ENCODE measurements at places on chromosomes 5 and 9.

DNA sequence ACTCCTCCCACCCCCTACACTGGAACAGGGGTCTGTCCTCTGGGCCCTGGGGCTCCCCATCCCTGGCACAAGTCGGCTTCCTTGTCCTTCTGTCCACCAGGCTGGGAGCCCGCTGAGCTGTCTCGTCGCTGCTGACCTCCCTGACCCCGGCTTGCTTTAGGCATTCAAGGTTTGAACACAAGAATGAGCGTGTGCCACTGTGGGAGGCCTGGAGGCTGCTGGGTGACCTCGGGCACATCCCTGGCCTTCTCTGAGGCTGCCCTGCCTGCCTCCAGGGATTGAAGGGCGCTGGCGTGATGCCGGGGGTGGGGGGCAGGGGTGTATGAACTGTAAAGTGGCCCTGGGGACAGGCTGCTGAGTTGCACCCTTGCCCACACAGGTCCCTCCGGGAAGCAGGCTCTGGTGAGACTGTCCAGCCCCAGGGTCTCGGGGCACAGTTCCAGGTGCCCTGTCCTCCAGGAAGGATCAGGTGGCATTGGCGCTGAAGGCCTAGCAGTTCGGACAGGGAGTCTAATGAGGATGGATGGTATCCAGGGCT is 18.2 kb downstream of the FIBCD1 start:
- no peak for DNase-seq

- DNase-seq = peak; percentile 49
Measured at GRCh38 chr9:86948074-86948929, 996 bp upstream of the GAS1 start.

GRCh38 chr9:125635888-125636287 is 71.1 kb downstream of the MAPKAP1 start:
- no peak for DNase-seq

DNA sequence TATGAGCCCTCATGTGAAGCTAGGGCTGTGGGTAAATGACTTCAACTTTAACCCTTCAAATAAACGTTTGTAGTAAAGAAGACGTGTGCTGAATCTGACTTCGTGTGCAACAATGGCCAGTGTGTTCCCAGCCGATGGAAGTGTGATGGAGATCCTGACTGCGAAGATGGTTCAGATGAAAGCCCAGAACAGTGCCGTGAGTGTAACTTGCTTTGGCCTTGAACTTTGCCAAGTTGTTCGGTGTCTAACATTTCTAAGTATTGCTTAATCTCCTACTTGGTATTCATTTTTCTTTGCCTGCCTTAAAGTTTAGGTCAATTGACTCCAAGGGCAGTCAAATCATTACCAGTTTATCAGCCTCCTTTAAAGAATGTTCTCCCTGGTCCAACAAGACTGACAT is 18.2 kb downstream of the VLDLR start:
- no peak for DNase-seq

GRCh38 chr5:33608344-33609041 is 167.7 kb downstream of the TARS1 start:
- no peak for DNase-seq

GRCh38 chr9:110842169-110842568 is 173.6 kb downstream of the MUSK start:
- no peak for DNase-seq

- no peak for DNase-seq
Measured at GRCh38 chr5:10503997-10504793, 59.7 kb upstream of the ANKRD33B start.

- no peak for DNase-seq
Measured at GRCh38 chr5:16913187-16914107, 22.6 kb downstream of the MYO10 start.

- no peak for DNase-seq
Measured at GRCh38 chr5:55418994-55419968, 111.5 kb downstream of the MTREX start.

DNA sequence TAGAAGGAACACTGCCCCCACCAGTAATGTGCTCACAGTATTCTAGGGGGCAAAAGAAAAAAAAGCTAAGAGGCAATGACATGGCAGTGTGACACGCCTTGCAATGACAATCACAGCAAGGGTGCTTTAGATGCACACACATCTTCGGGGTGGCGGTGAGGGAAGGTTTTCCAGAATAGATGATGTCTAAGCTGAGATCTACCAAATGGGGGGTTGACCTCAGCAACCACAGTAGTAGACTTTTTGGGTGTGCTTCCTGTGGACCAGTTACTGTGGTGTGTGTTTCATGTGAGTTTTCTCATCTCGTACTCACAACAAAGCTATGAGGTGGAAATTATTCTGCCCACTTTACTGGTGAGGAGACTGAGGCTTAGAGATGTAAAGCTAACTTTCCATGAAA is 10.2 kb upstream of the IL12B start:
- no peak for DNase-seq

- DNase-seq = no peak
Measured at GRCh38 chr9:80061940-80062339, 490.2 kb downstream of the TLE4 start.

DNA sequence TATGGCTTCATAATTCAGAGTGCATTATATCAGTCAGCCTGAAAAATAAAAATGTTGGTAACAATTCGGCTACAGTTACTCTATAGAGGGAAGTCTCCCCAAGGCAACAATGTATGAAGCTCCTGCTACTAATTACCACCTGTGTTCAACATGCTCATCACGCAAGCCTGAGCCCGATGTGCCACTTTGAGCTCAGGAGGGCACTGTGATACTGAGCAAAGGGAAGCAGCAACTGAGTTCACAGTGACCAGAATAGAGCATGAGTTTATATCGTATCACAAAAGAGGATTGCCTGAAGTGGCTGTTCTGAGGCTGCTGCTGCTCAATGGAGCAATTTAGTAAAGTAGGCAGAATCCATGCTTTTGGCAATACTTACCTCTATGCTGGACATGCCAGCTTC is 202.0 kb upstream of the HAPLN1 start:
- no peak for DNase-seq

DNA sequence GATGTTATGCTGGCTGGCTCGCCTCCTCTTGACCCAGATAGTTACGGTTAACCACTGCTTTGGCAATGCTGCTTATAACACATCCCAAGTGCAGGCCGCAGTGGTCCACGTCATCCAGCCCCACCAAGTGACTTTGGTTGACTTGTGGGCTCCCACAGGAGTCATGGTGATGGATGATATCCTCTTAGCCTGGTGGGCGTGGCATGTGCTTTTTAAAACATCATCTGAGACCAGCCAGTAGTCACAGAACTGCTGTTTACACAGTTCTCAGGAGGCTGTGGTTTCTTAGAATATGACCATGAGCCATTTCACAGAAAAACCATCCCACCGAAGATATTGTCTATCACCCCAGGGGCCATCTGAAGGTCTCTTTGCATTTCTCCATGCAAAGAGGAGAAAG is 216.9 kb downstream of the SH3GL2 start:
- no peak for DNase-seq

- no peak for DNase-seq
Measured at GRCh38 chr5:124941051-124942049, 194.9 kb upstream of the ZNF608 start.

GRCh38 chr5:158324236-158324635 is 465.3 kb upstream of the CLINT1 start:
- DNase-seq = no peak

DNA sequence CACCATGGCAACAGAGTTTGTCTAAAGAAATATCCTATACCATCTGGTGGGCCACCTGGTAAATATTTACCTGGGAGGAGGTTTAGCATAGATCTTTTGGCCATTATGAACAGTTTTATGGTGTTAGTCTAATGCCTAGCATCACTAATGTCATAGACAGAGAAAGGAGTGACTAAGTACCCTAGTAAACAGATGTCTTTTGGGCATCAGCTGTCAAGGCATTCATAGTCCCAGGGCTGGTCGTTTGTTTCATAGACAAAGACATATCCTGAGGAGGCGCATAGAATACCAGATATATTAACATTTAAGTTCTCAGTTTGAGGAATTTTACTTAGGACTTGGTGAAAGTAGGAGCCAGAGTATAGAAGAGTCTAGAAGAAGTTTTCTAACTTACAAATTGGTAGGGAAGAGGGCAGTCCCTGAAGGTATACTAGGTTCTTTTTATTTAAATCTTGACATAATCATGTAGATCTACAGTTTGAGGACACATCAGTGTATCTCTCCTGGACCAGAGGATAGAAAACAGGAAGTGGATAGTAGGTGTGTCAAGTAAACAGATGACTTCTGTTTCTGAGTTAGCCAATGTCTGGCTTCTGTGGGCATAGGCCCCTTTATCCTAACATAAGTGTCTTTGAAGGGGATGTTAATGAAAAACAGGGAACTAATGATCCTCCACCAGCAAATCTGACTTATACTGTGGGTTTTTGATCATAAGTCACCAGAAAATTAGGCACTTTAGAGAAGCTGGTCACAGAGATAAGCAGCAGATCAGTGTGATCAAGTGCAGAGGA is 105.0 kb upstream of the PRSS3 start:
- DNase-seq = no peak

DNA sequence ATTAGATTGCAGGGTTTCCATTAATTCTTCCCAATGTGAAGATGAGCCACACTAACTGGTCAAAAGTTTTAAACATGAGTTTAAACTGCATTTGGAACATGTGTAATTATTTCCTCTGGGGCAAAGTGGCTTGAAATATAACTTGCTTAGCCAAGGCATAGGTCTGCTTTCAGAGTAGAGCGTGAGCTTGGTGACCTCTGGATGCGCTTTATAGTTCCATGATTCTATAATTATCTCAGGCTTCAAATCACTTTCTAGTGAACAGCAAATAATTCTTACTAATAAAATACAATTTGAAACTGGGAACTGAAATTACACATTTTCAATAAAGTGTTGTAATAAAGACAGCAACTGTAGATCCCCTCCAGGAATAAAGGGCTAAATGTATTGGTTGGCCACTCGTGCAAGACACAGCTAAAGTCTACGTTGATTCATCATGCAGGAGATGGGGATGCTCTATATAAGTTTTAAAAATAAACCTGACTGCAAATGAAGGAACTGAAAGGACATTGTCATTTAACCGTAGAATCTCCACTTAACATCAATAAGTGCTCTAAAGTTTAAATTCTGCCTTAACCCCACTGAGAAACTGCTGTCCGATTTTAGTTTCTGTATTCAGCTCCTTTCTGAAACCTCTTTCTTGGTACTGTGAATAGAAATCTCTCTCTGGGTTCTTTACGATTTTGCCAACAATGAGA is 460.0 kb downstream of the PSAT1 start:
- DNase-seq = no peak

GRCh38 chr5:83246071-83246470 is 168.7 kb downstream of the XRCC4 start:
- no peak for DNase-seq
